Neural progenitor cell (in vitro differentiated cells): ENCODE measurements at places on chromosomes 13 and 19. TPM values are rescaled to one million over a fixed set of nuclear protein-coding genes. Genes with fewer than 3 reads are reported as not detected.

Gene INAFM1
- 3.7 TPM in 1 of 2 replicates, not detected in the other for total RNA-seq

Gene GGN
- total RNA-seq = 1.0 TPM in 1 of 2 replicates, not detected in the other

Gene SIGLEC12
- not detected in 2 replicates for total RNA-seq

Gene CYP2A7
- total RNA-seq = not detected in 2 replicates

Gene LIPE
- total RNA-seq = 3.5 and 5.0 TPM in 2 replicates

Gene APOC1
- total RNA-seq = 16.1 and 17.6 TPM in 2 replicates

Gene ZNF90
- 40.4 and 51.2 TPM in 2 replicates for total RNA-seq

Gene CILP2
- 1.0 and 3.3 TPM in 2 replicates for total RNA-seq

Gene NLRP5
- not detected in 2 replicates for total RNA-seq
